Keratinocyte (primary cell): ENCODE measurements at places on chromosomes 5 and 9. TPM values are rescaled to one million over a fixed set of nuclear protein-coding genes. Genes with fewer than 3 reads are reported as not detected.

GRCh38 chr9:95848764-95849163 is 26.7 kb upstream of the ERCC6L2 start:
- DNase-seq = no peak

DNA sequence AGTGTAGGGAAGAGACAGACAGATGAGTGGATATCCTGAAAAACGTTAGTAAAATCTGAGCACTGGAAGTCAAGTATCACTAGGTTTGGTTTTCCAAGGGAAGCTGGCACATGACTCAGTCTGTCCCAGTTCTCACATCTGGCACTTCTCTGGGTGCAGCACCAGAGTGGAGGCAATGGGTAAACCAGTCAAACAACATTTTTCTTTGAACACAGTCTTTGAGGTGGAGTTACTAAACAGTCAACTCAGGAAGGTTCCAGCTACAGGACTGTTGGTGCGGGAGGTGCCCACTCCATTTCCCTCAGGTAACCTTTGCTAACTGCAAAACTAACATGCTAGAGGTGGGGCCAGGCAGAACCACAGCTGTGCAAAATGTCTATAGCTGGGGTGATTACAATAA is 301.4 kb upstream of the RFX3 start:
- DNase-seq = no peak

EMB gene
- polyA plus RNA-seq = 41.6 to 68.8 TPM (median 45.6 TPM) in 3 replicates

GRCh38 chr9:127877566-127877998 is at the start of gene AK1:
Gene AK1, minus strand, starts transcription at chr9:127877675. Its CDS starts 3,058 bp downstream, at chr9:127874617.
- no peak for DNase-seq

DNA sequence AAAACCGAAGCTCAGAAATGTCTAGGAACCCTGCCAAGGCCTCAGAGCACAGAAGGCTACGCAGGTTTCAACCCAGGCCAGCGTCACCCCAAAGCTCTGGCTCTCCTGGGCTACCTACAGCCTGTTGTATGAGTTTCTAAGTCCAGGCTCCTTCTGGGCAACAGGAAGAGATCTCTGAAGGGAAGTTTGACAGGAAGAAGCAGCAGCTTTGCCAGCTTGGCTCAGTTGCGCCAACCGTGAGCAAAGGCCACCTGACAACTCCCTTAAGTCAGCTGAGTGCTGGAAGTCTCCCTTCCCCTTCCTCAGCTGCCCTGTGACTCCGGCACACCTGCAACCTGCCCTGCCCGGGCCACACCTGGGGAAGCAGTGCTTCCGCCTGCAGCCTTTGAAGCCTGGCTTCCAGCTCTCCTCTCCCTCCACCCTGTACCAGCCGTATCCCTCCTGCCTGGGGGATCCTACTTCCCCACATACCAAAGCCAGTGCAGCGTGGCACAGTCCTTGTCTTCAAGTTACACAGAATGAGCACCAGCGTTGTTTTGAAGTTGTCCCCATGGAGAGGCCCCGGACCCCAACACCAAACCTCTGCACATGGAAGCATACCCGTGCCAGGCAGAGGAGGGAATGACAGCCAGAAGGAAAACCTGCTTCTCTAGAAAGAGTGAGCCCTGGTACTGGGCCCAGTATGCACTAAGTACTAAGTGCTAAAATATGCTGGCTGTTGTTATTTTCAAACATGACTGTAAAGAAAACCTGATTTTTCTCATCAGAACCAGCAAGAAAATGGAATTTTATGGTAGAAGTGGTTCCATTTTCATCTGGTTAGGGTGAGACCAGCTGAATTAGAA is 36.5 kb downstream of the SHB start:
- no peak for DNase-seq

- no peak for DNase-seq
Measured at GRCh38 chr9:6975198-6975597, 217.4 kb downstream of the KDM4C start.

GRCh38 chr5:14705556-14705955 is 41.0 kb downstream of the OTULIN start:
- DNase-seq = no peak

DNA sequence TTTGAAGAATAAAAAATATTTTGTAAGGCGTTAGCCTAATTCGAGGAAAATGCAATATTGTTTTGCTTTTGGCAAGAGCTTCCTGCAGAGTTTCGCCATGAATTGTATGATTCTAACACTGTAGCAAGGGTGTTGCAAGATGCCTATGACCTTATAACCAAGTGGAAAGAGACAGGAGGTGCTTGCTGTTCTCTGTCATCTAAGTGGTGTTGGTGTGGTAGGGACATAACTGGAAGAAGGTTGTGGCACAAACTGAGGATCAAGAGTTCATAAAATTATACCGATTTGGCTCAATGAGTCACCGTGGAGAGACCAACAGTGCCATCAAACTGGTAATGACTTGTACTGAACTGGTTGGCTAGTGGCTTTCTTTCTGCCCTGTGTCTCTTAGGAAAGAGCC is 6.3 kb downstream of the STC2 start:
- DNase-seq = no peak

DNA sequence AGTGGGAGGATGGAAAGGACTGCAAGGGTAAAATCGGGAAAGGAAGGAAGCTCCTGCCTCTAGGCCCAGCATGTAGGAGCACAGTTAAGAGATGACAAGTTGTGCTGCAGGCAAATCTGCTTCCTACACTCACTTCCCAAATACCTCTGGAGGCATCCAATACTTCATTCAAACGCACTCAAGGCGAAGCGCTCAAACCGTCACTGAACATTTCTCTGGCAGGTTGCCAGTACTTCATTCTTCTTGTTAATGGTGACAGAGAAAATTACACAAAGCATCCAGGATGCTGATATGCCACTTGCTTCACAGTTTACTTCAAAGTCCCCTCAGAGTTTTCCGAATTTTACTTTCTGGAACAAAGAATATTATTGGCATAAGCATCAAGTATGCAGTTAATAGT is 59.8 kb downstream of the NREP start:
- peak; percentile 13 for DNase-seq

DNA sequence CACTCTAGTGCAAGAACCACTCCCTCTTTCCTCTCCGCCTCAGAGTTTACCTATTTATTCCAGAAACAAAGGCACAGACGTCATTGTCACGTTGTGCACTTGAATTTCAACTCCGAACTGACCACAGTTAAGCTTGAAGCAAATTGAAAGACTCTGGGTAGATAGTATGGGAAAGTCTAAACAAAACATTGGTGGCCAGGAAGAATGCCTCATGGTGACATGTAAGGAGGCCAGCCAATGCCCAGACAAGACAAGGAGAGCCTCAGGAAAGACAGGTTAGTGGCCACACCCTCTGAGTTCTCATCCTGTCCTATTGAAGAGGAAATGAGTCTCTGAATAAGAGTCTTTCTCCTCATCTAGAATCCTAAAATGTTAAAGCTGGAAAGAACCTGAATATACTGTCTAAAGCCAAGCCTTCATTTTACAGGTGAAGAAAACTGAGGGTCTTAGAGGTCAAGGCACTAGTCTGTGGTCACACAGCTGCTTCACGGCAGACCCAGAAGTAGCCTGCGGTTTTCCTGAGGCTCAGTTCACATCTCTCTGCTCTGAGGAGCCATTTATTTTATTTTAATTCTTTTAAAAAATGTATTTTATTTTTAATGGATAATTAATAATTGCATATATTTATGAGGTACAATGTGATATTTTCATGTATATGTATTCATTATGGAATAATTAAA is 30.2 kb downstream of the ZFAND5 start:
- no peak for DNase-seq

NTNG2 gene
- 0.05 to 0.17 TPM (median 0.06 TPM) in 3 replicates for polyA plus RNA-seq

OBP2B gene
- not detected in 3 replicates for polyA plus RNA-seq

ADCY2 gene
- polyA plus RNA-seq = 0.01 to 0.13 TPM in 2 of 3 replicates, not detected in the other

DNA sequence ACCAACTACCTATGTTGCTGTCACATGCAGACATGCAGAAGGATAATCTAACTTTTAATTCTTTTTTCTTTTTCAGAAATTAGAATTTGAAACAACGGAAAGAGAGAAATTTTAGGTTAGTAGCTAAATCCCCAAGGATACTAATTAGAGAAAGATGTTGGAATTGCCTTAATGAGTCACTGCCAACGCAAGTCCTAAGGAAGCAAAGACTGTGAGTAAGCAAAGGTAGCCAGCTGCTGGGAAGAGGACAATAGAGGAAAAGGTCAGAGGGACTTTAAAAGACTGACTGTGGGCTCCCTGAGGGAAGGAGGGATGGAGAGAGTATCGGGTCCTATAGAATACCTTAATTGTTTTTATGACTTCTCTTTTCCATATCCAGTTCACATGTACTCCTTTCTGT is 461.9 kb upstream of the PAPPA start:
- DNase-seq = no peak

GRCh38 chr5:180813420-180813819 is 10.8 kb upstream of the MGAT1 start:
- no peak for DNase-seq

DNA sequence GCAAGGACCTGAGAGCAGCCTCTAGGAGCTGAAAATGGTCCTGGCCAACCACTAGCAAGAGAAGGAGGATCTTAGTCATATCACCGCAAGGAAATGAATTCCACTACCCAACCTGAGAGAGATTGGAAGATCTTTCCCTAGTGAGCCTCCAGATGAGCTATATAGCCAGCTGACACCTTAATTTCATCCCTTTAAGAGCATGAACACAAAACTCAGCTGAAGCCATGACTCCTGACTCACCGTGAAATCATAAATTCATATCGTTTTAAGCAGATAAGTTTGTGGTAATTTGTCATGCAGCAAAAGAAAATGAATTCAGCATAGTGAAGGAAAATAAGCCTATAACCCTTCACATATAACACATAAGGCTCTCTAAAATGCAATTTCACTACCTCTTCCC is 23.5 kb downstream of the MAPKAP1 start:
- no peak for DNase-seq

DNA sequence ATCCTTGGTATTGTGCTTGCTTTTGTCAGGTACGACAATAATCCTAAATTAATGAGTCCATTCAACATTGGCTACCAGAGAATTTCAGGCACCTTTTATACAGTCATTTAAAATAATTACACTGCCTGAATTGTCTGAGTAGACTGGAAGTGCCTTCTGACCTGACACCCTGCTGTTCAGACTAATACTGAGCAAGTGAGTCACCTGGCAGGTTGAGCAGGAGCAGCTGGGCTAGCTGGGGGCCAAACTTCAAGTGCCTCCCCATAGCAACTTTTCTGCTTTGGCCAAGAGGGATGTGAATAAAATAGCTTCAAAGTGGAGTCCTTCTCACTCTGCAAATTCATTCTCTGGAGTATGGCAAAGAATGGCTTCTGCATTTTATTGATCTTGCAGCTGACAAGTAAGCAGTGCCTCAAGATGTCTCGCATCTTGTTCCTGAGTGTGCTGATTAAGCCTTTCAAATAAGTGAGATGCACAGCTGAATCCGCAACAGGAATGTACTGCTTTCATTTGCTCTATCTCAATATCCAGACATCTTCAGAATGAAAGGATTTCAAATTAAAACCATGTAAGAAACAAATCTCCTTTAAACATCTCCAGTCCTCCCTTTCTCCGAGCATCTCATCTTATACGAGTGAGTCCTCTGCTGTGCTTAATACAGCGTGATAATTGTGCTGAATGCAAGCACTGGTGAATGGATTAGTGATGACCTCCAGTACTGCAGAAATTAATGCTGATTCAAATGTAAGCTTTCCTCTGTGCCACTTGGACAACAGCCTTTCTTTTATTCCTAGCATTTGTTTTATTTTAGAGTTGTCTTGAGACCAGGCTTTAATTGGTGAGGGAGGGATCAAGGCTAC is 271.2 kb downstream of the EDIL3 start:
- DNase-seq = no peak

INSL6 gene
- not detected in 3 replicates for polyA plus RNA-seq

DNA sequence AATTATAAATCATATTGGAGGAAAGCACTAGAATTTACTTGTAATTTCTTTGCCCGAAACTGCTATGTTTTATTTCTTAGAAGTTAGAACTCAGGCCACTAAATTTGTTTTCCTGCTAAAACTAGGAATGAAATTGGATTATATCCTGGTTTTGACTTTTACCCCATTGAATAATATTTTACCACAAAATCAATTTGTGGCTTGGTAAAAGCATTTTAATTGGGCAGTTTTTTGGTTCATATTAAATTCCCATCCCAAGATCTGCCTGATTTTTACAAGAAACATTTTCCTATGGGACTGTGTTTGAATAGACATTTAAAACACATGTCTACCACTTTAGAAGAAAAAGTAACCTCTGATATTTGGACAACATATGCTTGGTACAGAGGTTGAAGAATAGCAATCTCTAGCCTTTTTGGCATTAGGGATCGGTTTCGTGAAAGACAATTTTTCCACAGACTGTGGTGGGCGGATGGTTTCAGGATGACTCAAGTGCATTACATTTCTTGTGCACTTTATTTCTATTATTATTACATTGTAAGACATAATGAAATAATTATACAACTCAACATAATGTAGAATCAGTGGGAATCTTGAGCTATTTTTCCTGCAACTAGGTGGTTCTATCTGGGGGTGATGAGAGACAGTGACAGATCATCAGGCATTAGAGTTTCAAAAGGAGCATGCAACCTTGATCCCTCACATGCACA is 565.6 kb downstream of the PRR16 start:
- DNase-seq = no peak

- DNase-seq = no peak
Measured at GRCh38 chr5:68055686-68056085, 159.9 kb upstream of the PIK3R1 start.

DNA sequence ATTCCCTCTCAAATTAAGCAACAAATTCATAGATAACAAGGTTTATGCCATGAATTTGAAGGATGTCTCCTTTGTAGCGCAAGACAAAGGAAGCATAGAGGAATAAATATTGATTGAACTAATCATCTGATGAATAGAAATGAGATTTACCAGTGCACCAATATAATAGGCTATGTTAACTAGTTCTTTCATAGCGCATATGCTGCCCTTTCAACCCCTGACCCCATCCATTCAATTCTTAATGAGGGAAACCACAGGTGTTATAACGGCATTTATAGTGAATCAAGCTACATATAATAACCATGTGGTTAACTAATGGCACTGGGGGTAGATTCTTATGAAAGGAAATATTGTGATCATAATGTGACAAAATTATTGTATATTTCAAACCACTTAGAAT is 6.5 kb downstream of the RORB start:
- DNase-seq = no peak

DNA sequence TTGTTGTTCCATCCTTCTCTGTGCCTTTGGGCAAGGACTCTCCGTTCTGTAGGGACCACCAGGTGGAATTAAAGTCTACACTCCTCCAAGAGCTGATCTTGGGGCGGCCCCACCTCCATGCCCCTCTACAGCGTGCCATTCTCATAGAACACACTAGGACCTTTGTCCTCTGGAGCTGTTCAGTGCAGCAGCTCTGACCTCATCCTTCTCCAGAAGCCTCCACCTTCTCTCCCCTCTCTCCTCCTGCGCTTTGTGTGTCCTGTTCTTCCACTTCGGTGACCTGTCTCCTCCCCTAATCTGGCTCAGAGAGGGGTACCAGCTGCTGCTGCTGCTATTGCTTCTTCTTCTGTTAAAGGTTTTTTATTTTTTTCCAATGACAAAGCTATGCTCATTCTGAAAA is 1.8 kb upstream of the MACROH2A1 start:
- no peak for DNase-seq

DNA sequence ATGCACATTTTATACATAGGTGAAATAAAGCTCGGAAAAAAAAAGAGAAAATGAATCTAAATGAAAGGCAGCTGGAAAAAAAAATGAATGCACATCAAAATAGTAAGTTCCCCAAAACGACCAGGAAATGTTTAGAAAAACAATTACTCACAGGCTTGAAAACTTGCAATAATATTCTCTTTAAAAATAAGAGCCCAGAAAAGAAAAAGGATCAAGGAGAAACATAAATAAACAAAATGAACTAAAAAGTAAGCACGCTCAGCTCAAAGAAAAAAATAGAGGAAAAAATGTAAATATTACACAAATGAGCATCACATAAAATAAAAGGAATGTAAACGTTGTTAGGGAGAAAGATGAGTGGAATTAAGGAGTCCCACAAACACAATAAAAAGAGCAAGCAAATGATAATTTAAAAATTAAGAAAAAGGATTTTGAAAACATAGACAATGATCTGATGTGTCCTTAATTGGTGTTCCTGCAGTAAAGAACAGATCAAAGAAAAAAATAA is 54.2 kb downstream of the SLC27A6 start:
- DNase-seq = no peak
